Left renal cortex interstitium (tissue), 4 donors: ENCODE measurements at places on chromosomes 11 and 22. TPM values are rescaled to one million over a fixed set of nuclear protein-coding genes. Genes with fewer than 3 reads are reported as not detected.

GRCh38 chr11:126281666-126282175, 1.2 kb upstream of the TIRAP start:
- DNase-seq: no peak

DNA sequence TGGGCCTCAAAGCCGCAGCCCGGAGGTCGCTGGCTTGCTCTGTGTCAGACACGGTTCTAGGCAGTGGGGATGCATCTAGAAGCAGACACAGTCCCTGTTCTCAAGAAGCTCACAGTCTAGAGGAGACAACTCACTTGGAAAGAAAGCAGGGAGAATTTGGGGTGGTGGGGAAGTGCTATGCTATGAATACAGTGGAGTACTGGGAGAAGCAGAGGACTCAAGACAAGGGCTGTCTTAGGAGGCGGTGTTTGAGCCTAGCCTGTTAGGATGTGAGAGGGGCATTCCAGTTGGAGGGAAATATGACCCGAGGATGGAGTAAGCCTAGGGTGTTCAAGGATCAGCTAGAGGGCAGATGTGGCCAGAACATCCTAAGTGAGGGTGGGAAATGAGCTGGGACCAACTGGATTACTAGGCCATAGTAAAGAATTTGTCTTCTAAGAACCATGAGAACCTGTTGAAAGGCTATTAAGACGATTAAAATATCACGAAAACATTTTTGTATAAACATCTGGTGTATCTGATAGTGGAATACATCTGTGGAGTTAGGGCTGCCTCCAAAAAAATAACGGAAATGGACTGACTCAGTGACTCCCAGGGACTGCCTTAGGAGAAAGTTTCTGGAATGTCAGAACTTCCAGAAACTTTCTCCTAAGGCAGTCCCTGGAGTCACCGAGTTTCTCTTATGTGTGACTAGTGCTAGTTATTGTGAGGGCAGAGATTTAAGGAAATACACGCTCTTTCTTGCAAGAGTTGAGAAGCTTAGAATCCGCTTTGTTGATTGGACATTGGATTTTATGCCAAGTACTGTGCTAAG, 1.1 kb upstream of the PITPNB start:
- DNase-seq: peak; percentile 36

DNA sequence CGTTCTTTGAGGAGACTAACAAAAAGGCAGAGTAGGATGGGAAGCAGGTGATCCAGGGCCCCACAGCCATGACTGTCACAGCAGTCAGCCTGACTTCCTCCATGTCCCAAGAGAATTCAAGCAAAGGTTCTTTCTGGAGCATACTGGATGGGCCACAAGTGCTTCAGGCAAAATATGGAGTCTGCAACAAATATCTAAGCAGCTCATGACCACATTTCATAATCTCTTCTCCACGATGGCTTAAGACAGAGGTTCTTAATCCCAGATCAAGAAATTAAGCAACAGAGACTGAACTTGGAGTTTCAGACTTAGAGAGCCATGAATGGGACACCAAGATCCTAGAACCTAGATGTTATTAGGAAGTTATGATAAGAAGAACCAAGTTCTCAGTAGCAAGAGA, 31.6 kb downstream of the GUCY1A2 start:
- no peak for DNase-seq

DNA sequence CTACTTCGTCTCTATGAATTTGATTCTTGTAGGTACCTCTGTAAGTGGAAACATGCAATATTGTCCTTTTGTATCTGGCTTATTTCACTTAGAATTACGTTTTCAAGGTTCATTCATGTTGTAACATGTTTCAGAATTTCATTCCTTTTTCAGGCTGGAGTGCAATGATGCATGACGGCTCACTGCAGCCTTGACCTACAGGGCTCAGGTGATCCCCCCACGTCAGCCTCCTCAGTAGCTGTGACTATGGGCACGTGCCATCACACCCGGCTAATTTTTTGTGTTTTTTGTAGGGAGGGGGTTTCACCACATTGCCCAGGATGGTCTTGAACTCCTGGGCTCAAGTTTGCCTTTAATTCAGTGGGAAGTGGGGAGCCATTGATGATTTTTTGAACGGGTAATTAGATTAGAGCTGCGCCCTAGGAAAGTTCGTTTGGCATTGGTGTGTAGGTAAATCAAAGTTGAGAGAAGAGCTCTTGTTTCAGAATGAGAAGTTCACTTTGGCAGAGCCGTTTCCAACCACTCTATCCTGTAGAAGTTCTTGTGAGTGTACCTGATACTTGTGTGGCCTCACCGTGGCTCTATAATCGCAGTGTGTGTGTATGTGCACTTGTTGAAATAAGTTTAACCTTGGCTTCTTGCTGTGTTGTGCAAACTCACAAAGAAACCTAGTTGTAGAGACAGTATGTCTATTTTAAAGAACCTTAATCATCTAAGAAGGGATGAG, 115.9 kb downstream of the NAV2 start:
- no peak for DNase-seq

DNA sequence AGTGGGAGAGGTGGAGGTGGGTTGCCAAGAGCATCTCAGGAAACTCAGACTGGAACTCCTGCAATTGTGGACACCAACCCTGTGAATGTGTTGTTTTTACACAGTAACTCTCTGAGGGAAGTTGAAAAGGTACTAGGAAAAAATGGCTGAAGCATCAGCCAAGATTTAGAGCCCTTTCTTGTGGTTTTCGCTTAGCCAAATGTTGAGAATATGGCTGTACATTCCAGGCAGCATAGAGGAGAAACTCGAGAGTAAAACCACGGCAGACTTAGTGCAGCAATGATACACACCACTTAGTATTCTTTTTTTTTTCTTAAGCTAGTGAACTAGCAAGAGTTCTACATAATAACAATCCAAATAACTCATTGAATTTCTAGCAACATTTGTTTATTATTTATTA, 309.7 kb upstream of the MTNR1B start:
- DNase-seq: no peak

GRCh38 chr11:106087815-106088435, 10.5 kb downstream of the AASDHPPT start:
- DNase-seq: no peak

DNA sequence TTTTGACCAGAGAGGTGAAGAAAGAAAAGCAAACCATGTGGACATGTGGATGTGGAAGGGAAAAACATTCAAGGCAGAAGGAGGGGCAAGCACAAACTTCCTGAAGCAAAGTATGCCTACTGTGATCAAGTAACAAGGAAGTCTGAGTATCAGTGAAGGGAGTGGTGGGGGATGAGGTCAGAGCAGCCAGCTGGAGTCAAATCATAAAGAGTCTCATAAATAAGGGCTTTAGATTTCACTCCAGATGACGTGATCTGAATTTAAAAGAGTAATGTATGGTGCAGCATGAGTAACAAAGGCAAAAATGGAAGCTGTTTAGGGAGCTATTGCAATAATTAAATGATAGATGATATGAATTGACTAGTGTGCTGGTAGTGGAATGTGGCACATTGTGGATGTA, 665.4 kb upstream of the CCDC90B start:
- no peak for DNase-seq

GRCh38 chr11:78560153-78560552, 14.5 kb downstream of the NARS2 start:
- no peak for DNase-seq

DNA sequence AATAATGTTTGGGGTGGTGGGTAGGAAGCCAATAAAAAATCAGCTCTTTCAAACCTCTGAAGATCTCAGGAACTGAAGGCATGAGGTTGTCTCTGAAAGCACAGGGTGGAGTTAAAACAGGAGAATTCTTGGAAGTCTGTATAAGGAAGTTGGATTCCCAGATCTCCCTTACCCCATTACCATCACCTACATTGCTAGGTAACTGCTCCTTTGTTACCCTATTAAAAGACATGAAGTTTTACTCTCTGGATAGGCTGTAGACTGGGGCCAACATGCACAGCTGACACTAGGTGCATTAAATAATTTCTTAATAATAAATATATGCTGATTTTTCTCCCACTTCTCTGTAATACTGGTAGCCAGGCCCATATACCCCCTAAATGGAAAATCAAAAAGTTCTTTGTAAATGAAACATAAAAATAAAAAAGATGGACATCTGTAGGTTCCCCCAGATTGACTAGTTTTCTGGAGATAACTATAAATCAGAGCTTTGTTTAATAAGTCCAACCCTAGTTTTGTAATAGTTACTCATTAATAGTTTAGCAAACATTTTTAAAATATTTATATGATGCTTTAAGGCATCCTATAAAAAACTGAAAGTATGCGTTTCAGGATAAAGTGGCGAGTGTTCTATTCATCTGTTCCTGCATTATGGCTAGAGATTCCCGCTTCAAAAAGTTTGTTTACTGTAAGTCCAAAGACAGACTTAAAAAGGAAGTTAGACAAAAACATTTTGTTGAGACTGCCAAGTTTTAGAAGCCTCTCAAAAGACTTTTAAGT, 63.8 kb downstream of the KIF18A start:
- no peak for DNase-seq

- no peak for DNase-seq
Measured at GRCh38 chr22:30161051-30161469, 80.8 kb downstream of the HORMAD2 start.

GRCh38 chr11:85115798-85116197, 511.3 kb downstream of the DLG2 start:
- no peak for DNase-seq

- no peak for DNase-seq
Measured at GRCh38 chr11:3802011-3802790, 4.8 kb upstream of the NUP98 start.

DNA sequence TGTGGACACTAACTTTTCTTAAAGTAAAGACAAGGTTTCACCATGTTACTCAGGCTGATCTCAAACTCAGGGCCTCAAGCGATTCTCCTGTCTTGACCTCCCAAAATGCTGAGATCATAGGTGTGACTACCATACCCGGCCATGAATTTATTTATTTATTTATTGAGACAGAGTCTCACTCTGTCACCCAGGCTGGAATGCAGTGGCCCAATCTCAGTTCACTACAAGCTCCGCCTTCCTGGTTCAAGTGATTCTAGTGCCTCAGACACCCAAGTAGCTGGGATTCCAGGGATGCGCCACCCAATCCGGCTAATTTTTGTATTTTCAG, 29.7 kb upstream of the PCF11 start:
- no peak for DNase-seq

DNA sequence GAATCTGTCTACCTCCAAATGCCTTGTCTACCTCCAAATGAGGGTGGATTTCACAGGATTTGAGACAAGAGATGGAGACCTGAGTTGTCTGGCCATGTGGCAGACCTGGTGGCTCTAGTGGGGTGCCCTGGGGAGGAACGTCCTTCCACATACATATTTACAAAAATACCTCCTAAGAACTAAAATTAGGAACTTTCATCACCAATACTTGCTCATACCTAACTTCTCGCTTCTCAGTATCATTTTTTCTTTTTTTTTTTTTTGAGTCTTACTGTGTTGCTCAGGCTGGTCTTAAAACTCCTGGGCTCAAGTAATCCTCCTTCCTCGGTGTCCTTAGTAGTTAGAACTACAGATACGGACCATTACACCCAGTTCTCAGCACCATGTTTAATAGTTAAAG, 117.9 kb downstream of the MED15 start:
- no peak for DNase-seq

- DNase-seq: no peak
Measured at GRCh38 chr11:6152126-6152525, 18.0 kb downstream of the OR52B2 start.

DNA sequence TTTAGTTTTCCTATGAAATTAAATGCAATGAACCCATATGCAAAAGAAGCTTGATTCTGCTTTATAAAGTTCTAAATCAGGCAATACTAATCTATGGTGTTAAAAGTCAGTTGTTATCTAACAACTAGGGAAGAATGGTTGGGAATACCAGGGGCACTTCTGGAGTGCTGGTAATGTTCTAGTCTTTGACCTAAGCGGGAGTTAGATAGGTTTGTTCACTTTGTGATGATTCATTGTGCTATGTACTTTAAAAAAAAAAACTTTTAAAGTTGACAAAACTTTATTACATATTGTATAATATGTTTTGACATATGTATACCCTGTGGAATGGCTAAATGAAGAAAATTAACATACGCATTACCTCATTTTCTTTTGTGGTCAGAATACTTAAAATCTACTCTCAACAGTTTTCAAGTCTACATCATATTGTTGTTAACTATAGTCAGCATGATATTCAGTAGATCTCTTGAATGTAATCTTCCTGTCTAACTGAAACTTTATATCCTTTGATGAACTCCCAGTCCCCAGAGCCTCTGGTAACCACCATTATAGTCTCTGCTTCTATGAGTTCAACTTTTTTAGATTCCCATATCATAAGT, 39.2 kb downstream of the BIRC2 start:
- DNase-seq: no peak

- no peak for DNase-seq
Measured at GRCh38 chr11:6693342-6694228, 10.4 kb upstream of the MRPL17 start.

- DNase-seq: no peak
Measured at GRCh38 chr11:32939046-32939445, 46.4 kb downstream of the QSER1 start.

GRCh38 chr22:27533105-27533745, 268.3 kb downstream of the MN1 start:
- DNase-seq: no peak

- DNase-seq: no peak
Measured at GRCh38 chr22:41600976-41601375, 11.3 kb upstream of the PMM1 start.

DNA sequence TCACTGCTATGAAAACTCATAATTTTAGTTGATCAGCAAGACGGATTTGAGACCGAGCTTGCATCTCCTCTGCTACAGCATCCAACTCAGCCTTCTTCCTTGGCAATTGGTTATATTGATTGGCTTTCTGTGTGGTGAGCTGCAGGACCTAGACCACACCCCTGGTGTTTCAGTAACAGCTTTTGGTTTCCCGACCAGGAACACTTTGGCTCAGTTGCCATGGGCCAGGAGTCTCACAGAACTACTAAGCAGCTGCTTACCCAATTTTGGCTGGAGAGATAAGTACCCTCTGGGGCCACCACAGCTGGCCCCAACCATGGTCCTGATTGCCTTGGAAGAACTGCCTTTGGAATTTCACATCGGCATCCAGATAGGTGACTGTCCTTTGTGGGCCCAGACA, at the start of gene GLYATL1:
Gene GLYATL1 (plus strand): TSS at position 212 of the 400 bp plus-strand sequence. CDS start 7,600 bp downstream, outside the sequence.
- no peak for DNase-seq

DNA sequence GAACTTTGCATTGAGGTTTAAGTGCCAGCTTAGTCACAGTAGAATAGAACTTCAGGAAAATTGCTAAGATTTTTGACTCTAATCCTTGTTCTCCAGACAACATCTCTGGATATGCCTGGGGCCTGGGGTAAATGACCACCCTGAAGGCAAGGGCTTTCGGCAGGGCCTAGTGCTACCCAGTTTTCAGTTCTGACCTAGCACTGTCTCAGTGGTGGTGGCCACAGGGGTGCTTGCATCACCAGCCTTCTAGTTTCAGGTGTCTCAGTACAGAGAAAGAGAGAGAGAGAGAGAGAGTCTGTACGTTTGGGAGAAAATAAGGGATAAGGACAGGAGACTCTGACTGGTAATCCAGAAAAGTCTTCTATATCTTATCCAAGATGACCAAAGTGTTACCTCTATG, 890.5 kb downstream of the JRKL start:
- DNase-seq: no peak

The C1QTNF4 gene
- polyA plus RNA-seq: 13.5 TPM

The GSTT2B gene
- 26.5 TPM for polyA plus RNA-seq

The SLC15A3 gene
- 24.5 TPM for polyA plus RNA-seq

The DRICH1 gene
- 0.59 TPM for polyA plus RNA-seq

The MFRP gene
- polyA plus RNA-seq: not detected

The HBE1 gene
- polyA plus RNA-seq: 3.6 TPM

The SAAL1 gene
- polyA plus RNA-seq: 36.7 TPM

The LRRN4CL gene
- polyA plus RNA-seq: 0.99 TPM

The P2RY2 gene
- polyA plus RNA-seq: 0.68 TPM

The KRTAP5-11 gene
- polyA plus RNA-seq: not detected

The EMID1 gene
- 97.2 TPM for polyA plus RNA-seq

The TIMP3 gene
- 157 TPM for polyA plus RNA-seq

The MRGPRX4 gene
- not detected for polyA plus RNA-seq

The CSNK2A3 gene
- polyA plus RNA-seq: 3.3 TPM
